ENCODE measurements at places on chromosomes 13 and 19.

DNA sequence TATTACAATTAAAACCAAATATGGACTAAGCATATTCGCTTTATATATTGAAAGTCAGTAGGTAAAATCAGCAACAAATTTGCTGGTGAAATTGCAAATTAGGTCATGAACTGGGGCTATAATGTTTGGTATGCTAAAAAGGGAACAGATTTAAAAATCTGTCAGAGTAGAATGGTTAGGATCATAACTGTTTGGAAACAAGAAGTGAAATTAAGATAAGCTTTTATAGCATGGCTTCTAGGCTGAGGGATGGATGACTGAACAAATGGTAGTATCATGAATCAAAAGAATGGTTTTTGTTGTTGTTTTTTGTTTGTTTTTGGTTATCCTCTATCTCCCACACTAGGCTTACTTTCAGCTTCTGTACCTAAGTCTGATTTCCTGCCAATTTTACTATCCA, 1090.4 kb downstream of the PCDH9 start:
- no peak for DNase-seq

DNA sequence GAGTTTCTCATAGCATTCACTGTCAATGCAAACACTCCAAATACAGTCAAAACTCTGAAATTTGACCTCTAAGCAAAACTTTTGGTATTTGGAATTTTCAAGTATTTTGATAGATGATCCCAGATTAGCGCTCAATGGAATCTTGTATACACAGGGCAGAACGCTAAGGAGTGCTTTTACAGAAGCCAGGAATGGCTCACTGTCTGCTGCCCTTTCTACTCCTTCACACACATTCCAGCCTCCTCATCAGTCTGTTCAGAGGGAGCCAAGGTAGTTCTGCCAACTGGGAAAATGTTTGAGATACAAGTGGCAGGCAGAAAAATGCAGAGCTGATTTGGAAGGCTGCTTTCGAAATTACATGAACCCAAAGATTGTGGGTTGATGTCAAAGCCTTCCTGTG, 4.4 kb upstream of the STARD13 start:
- DNase-seq: no peak

DNA sequence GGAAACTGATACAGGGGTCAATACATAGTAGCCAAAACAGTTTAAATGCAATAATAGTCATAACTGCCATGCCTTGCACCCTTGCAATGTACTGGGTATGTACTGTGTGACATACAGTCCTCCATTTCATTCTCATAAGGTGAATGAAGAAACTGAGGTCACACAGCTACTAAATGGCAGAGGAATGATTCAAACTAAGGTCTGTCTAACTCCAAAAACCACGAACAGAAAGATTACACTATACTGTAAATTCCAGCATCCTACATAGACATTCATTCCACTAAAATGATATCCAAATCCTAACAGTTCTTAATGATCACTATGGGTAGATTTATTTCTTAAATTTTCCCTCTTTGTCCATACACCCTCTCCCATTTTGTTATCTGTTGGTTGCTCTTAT, 238.1 kb upstream of the SERP2 start:
- peak; percentile 33 for DNase-seq

GRCh38 chr19:39679056-39679790, 23.5 kb downstream of the LGALS16 start:
- DNase-seq: no peak

- DNase-seq: no peak
Observed at GRCh38 chr13:20570517-20570916, 3.6 kb downstream of the IFT88 start.

- no peak for DNase-seq
Observed at GRCh38 chr13:49922301-49922700, 13.8 kb downstream of the SPRYD7 start.

DNA sequence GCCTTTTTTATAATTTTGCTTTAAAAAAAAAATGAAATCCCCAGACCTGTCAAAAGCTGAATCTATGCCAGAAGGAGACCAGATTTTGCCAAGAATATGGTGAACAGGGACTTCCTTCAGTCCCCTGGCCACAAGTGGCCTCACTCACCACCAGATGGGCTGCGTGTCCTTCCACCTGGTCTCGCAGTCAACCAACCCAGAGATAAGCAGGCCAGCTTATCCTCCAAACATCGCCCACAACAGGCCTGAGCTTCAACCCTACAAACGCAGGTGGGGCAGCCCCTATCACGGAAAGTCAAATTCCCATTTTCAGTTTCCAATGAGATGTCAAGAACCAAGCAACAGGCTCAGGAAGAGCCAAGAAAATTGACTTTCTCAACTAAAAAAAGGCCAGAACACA, 30.5 kb downstream of the STK24 start:
- no peak for DNase-seq

GRCh38 chr13:39091586-39091985, 53.3 kb downstream of the NHLRC3 start:
- no peak for DNase-seq

GRCh38 chr13:26593661-26594060, 36.2 kb downstream of the WASF3 start:
- no peak for DNase-seq

DNA sequence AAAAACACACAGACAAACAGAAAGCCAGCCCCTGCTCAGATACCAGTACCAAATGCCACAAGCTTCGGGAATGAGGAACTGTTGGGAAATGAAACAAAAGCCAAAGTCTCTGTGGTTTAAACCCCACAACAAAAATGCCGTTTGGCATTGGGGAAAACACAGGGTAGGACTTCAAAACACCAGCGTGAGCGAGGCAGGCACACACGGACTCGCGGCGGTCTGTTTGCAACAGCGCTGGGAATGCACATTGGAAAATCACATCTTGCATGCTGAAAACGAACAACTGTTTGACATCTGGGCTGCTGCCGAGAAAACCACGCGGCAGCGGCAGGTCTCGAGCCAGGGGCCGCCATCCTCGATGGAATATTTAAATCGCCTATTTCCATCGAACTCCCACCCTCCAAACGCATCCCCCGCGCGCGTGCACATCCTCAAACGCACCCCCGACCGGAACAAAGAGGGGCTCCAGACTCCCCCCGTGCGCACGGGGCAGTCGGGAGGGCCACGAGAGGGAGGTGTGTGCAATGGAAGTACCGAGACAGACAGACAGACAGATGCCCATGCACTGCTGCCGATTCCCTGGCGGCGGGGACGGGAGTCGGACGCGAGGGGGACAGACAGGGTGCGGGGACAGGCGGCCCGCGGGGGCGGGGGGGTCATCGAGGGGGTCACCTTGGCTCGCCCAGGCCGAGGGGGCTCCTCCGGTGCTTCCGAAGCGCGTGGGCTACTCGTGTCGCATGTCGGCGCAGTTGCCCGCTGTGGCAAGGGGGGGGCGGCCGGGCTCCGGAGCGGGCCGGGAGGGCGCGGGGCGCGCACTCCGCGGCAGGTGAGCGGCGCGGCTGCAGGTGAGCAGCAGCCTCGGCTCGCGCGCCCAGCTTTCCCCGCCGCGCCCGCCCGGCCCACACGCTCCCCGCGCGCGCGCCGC, at the start of gene GPR12:
GPR12 (minus strand) TSS at position 880 of the 925 bp plus-strand sequence. CDS start 959 bp downstream, outside the sequence.
- DNase-seq: no peak

DNA sequence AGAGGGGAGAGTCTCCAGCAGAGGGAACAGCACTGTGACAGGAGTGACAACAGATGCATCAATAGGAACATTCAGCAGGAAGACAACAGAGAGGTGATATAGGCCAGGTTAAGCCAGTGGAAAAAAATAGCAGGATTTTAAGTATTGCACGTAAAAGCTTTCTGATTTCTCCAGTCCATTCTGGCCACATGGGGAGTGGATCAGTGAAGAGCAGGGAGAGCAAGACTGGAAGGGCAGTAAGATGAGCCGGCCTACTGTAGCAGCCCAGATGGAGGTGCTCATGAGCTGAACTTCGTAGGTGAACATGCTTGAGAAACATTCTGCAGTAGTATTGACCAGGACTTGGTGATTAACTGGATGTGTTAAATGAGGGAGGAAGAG, 1.7 kb downstream of the UTP14C start:
- no peak for DNase-seq

DNA sequence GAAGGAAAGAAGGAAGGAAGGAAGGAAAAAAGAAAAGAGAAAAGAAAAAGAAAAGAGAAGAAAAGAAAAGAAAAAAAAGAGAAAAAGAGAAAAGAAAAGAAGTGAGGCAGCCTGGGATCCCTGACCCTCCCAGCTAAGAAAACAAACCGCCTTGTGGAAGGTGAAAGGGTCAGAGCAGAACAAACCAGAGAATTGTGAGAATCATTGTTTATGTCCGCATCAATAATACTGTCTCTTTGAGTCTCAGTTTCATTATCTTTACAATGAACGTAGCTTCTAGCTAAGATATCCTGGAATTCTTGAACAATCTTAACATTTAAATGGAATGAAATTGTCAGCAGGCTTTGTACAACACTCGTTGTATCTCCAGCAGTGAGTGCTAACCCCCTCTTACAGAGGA, 66.4 kb upstream of the SERP2 start:
- no peak for DNase-seq

- no peak for DNase-seq
Observed at GRCh38 chr13:33677215-33677614, 140.7 kb upstream of the RFC3 start.

- DNase-seq: no peak
Observed at GRCh38 chr13:88862095-88862620, 1191.0 kb downstream of the SLITRK5 start.

- no peak for DNase-seq
Observed at GRCh38 chr13:71018995-71019394, 848.0 kb downstream of the DACH1 start.

DNA sequence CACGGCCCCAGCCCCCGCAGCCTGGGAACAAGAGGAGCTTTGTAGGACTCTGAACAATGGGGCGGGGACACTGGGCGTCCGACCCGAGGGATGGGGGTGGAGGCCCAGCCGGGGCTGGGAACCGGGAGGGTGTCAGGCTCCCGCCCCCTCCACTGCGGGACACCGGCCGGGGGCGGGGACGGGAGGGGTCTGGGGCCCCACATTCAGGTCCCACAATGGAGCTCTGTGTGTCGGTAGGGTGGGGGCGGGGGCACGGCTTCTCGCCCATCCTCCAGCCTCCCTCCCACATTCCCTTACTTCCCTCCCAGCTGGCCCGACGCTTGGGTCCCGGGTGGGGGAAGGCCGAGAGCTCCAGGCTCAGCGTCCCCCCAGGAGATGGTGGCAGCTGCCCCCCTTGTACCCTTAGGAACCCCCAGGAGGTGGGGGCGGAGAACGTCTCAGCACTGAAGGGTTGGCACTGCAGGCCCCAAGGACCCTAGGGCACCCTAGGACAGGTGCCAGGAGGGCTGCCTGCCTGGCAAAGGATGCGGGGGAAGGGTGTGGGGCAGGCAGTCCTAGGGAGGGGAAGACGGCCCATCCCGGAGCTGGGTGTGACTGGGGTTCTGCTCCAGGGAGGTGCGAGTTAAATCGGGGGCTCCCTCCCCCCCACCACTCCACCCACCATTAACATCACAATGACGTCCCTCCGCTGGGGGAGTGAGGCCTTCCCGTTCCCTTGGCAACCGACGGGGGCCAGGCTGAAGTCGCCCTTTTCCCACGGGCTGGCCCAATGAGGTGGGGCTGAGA, 5.3 kb downstream of the TTYH1 start:
- no peak for DNase-seq

DNA sequence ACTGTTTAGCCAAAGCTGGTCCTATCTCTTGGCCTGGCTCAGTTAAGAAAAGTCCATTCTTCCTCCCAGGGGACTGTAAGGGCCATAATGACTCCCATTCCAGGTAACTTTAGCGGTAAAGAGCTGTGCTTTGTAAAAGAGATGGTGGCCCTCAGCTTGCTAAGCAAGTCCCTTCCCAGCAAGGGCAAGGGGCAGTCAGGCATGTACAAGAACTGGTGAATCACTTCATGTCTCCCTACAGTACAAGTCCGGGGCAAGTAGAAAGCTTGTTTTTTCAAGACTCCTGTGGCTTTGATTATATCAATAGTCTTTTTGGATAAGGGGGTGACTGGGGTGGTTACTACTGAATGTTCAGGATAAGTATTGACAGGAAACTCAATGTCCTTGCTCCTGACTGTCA, 88.9 kb downstream of the SLC25A15 start:
- peak; percentile 80 for DNase-seq

DNA sequence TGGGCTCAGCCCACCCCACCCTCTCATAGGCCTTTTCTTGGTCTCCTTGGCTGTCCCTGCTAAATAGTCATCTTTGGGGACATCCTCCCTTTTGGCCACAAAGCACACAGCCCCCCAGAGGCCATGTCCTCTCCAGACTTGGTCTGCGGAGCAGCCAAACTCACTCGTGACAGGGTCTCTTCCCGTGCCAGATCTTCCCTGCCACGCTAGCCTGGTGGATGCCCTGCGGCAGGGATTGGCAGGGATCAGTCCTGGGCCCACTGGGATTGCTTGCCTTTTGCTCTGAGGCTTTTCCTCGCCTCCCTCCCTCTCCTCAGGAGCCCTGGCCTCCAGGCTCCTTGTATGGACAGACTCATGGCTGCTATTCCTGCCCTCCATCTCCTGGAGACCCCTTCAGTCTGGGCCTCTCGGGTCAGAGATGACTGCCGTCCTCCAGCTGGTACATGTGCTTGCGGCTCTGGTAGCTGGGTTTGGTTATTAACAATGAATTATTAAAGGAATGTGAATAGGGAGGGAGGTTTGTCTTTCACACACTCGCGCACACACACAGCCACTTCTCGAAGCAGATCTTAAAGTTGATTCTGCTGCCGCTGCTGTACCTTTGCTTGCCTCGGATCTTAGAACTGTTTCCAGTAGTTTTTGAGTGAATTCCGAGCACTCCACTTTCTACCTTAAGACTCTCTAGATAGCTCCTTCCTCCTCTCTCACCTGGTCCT, 45.1 kb downstream of the NFIX start:
- DNase-seq: no peak

DNA sequence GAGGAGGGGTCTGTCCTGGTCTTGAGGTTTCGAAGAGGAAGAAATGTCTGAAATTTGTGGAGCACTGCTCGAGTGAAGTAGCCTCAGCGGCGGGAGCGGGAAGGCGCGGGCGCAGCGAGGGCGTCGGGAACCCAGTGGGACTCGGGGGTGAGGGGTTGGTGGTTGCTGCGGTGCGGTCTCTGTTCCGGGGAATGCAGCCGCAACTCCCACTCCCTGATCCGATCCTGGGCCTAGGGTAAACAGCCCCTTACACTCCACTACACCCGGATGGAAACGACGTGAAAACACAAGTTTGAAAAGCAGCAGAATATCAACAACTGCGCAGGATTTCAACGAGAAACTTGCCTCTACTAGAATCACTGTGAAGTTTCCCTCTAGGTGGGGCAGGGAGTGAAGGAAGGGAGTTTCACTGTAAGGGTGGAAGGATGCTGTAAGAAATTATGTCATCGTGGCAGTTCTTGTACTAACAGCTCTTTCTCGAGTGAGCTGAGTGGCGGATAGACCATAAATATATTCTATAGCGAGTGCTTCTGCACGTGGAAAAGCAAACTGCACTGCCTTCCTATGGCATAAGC, 2.0 kb upstream of the KLF12 start:
- DNase-seq: peak; percentile 46

DNA sequence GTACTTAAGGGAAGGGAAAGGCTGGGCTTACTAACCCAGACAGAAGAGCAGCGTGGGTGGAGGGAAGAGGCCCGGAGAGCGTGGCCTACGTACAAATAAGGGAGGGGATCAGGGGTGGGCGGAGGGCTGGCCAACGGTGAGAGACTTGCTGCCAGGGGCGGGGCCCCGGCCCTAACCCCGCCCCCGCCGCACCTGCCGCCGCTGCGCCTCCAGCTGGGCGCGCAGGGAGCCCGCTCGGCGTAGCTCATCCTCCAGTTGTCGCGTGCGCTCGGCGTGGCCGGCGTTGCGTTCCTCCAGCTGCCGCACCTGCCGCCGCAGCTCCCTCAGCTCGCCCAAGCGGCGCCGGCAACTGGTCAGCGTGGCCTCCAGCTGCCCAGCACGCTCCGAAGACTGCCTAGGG, 5.7 kb downstream of the HOOK2 start:
- DNase-seq: no peak

Measured in kidney tubule cell (primary cell).